ENCODE measurements at places on chromosomes 5 and 9.

GRCh38 chr9:34591917-34592866, 2.7 kb upstream of the CNTFR start:
- no peak for DNase-seq

DNA sequence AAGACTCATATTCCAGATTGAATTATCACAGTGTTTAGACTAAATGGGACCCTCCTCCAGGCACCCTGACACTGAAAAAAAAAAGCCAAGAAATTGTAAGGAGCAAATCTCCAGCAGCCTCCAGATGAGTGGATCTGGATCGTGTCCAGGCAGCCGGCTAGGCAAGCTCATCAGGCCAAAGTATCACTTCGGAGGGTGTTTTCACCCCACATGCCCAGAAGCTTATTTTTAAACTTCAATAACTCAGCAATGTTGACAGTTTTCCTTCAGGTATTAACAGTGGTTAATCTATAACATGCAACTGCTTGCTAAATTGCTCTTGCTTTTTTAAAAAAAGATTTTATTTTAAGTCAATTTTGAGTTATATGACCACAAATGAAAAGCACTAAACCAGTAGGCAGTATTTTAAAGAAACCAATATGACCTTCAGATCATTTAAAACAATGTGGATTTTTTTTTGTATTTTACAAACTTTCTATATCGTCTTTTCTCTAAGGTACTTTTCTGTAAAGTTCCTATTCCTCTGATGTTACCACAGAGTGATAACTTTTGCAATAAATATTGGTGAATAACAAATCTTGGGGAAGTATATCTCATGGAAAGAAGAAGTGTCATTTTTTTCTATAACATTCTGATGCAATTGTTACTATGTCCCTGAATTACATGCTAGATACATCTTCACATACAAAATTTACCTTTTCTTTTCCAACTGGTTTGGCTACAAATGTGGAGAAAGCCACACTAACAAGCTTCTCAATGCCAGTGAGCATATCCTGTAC, 30.7 kb downstream of the ACOT12 start:
- no peak for DNase-seq

GRCh38 chr5:140869555-140869886, 764 bp downstream of the PCDHA11 start:
- no peak for DNase-seq

GRCh38 chr9:134181648-134182034, 17.3 kb upstream of the RNU6ATAC start:
- no peak for DNase-seq

GRCh38 chr5:131994090-131994489, 17.4 kb downstream of the ACSL6 start:
- no peak for DNase-seq

- DNase-seq: no peak
Observed at GRCh38 chr9:102035929-102036328, 297.5 kb upstream of the GRIN3A start.

DNA sequence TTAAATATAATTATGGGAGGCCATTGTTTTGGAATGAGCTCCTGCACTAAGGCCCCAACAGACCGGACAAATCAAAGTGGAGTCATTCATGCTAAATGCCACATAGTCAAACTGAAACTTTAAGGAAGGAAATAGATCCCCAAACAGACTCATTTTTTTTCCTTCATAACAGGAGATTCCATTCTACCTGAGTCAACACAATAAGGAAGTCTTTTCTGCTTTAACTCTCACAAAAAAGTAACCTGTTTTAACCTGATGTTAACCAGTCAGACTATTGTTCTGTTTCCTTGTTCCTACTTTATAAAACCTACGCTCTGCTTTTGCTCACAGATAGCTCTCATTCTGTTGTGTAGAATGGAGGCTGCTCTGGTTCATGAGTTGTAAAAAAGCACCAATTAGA, 234.9 kb downstream of the YTHDC2 start:
- no peak for DNase-seq

DNA sequence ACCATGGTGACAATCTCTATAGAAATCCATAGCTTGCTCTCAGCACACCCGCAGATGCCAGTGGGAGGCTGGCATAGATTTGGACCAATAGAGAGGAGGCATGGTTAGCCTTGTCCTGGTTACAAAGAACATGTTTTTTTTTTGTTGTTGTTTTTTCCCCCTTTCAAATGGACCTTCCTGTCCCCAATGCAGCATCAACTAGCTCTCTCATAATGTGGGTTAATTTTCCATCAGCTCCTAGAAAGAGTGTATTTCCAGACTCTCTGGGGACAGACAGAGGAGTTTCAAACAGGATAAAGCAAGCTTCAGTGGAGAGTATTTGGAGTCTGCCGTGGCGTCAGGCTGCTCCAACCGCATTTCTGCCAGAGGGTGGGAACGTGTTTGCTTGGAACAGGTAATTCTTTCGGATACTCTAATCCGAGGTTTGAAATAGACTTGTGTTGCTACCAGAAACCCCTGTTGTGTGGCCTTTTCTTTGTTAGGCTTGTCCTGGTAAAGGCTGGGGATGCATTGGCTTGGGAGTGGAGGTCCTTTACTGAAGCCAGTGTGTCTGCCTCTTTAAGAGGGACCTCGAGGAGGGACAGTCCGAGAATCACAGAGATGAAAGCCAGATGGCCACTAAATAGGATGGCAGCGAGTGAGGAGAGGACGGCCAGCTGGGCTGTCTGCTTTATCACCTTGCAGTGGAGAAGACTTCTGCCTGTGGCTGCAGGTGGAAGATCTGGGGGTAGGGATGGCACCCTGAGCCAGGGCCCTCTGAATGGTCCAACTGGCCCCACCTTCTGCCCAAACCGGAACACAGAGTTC, 130.5 kb upstream of the CPEB4 start:
- no peak for DNase-seq
